ENCODE measurements at places on chromosomes 16 and 17. TPM values are rescaled to one million over a fixed set of nuclear protein-coding genes. Genes with fewer than 3 reads are reported as not detected.

Gene CENPV
- 34.8 TPM for total RNA-seq

Gene ZNF688
- total RNA-seq: 18.2 TPM

DNA sequence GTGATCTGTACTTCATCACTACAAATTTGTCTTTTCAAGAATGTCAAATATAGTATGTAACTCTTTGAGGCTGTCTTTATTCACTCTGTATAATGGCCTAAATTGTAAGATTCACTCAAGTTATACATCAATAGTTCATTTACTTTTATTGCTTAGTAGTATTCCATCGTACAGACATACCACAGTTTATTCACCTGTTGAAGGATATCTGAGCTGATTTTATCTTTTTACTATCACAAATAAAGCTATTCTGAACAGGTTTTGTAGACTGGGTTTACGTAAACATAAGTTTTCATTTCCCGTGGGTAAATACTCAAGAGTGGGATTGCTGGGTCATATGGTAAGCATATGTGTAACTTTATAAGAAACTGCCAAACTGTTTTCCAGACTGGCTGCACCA, 18.6 kb downstream of the PSMD12 start:
- no peak for DNase-seq
- no peaks in the 10 kb centered on the region for H3K27me3 ChIP-seq
- no peak overlapping the region for H3K4me3 ChIP-seq
- no peaks in the 10 kb centered on the region for H3K4me1 ChIP-seq

DNA sequence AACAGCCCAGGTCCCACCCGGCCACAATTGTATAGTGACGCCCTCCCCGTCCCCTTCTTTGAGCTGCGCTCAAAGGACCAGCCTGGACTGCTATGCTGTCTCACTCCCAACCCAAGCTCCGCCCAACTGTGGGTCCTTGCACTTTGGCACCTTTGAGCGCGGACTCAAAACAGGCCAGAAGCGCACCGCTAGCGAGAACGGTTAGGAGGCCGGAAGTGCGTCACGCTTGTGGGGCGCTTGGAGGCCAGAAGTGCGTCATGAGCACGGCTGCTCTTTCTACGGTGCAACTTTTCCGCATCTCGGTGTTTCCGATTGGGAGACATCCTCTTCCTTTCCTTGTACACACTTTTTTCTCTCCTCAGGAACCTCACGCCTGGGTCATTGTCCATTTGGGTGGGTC, at the start of gene ZNF19:
TSS of gene ZNF19 (minus strand) at position 203 of the 400 bp plus-strand sequence. CDS start 7,210 bp downstream, outside the sequence.
- H3K4me1 ChIP-seq: no peaks in the 10 kb centered on the region
- no peak within 1 kb of the TSS for H3K27ac ChIP-seq
- H3K4me3 ChIP-seq: no peak within 1 kb of the TSS
- DNase-seq: no peak

DNA sequence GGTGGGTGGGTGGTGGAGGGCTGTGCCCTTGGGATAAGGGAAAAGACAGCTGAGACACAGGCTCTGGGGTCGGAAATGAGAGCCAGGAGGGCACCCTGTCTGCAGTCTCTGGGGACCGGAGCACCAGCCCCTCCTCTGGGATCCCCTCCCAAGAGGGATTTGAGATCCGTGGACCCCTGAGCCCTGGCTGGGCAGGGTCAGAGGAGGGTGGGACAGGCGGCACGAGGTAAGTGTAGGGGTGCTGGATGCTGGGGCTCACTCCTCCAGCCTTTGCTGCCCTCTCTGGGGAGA, 425 bp downstream of the SGSH start:
- no peaks in the 10 kb centered on the region for H3K27me3 ChIP-seq
- H3K4me3 ChIP-seq: peak overlapping the region; percentile 96
- peaks cover 6% of the 10 kb centered on the region for H3K4me1 ChIP-seq
- no peaks in the 10 kb centered on the region for H3K36me3 ChIP-seq

DNA sequence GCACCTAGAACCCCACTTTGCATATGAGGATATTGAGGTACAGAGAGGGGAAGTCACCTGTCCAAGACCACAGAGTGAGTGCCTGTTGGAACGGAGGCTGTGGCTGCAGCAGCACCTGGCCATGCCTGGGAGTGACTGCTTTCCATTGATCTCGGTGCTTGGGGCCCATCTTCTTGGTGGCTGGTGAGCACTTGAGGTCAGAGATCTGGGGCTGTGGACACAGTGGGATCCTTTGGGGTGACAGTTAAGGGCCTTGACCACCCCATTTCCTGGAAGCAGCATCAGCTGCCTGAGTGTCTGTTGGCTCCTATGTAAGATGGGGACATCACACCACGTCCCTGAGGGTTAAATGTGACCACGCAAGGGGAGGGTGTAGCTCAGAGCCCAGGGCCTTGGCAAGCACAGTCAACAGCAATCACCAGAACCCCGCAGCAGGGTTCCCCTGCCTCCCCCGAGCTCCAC, 111.7 kb downstream of the IRF8 start:
- no peaks in the 10 kb centered on the region for H3K4me1 ChIP-seq
- no peaks in the 10 kb centered on the region for H3K27me3 ChIP-seq
- no peak for DNase-seq
- no peak overlapping the region for H3K4me3 ChIP-seq
- no peaks in the 10 kb centered on the region for H3K36me3 ChIP-seq
- H3K27ac ChIP-seq: no peak overlapping the region

DNA sequence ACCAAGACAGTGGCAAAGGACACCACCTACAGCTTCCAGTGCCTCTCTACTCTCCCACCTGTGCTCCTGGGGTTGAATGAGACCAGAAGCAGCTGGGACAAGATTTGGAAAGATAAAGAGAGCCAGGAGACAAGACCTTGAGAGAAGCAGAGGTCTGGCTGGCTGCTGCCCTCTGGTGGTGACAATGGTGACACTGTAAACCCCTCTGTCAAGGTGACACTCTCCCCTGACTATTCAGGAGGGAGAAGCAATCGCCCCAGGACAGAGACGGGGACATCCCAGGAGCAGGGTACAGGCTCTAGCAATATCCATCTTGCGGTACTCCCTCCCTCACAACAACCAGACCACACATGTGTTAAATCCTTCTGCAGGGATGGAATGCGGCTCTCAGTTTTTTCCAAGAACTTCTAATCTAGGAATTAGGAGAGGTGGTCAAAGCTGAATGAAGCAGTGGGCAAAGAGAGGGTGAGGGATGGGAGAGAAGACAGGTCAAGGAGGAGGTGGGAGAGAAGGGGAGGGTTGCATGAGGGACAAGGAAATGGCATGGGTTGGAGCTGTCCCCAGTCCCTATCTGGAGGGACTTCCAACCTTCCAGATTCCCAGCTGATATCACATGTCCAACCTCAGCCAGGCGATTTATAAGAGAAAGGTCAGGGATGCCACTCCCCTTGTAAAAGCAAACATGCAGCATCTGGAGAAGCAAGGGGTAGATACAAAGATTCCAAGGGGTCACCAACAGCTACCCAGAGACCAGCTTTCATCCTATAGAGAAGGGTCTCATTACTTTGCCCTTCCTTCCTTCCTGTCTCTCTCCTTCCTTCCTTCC, 2.9 kb downstream of the PHOSPHO1 start:
- peaks cover 10% of the 10 kb centered on the region for H3K27me3 ChIP-seq
- no peaks in the 10 kb centered on the region for H3K36me3 ChIP-seq
- peaks cover 8% of the 10 kb centered on the region for H3K4me1 ChIP-seq
- no peak overlapping the region for H3K4me3 ChIP-seq

- H3K27me3 ChIP-seq: no peaks in the 10 kb centered on the region
- no peaks in the 10 kb centered on the region for H3K4me1 ChIP-seq
- no peak overlapping the region for H3K27ac ChIP-seq
- no peak overlapping the region for H3K4me3 ChIP-seq
- DNase-seq: no peak
Measured at GRCh38 chr16:89861648-89862047, 11.7 kb upstream of the TCF25 start.

- peak overlapping the region; percentile 67 for H3K4me3 ChIP-seq
- peak; percentile 72 for DNase-seq
- H3K36me3 ChIP-seq: no peaks in the 10 kb centered on the region
- H3K27ac ChIP-seq: peak overlapping the region; percentile 79
- peaks cover 39% of the 10 kb centered on the region for H3K4me1 ChIP-seq
Measured at GRCh38 chr17:48024149-48025039, 13.2 kb downstream of the COPZ2 start.

DNA sequence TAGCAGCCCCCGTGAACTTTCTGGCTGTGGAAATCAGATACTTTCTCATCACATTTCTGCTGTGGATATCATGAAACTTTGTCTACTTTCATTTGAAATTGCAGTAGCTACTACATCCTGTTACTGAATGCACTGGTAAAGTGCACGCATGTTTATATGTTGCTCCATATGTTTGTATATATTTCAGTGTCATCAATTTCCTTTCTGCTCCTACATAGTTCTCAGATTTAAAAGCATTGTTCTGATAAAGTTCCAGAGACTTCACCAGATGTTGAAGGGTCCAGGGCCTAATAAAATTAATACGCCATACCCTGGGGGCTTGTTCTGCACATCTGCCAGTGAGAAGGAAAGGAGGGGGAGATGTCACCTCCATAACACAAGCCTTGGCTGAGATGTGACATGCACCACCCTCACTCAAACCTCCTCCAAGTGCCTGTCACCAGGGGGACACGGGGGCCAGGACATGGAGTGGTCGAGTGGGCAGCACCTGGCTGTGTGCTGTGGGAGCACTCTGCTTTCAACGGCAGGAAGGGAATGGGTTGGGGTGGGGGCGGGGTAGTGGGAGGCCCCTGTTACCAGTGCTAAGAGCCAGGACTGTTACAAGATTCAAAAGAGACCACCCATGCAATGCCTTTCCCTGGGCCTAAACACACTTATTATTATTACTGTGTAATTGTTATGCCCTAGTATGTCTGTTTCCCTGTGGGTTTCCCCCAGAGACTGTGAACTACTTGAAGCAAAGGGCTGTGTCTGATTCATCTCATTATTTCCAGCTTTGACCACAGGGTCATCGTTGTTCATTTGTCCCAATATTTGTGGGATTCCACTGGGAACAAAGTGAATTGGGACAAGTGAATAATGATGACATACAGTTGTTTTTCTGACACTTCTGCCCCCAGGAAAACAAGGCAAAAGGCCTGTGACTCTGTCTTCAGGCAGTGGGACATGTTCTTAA, 193.4 kb downstream of the FOXL1 start:
- no peak overlapping the region for H3K27ac ChIP-seq
- no peaks in the 10 kb centered on the region for H3K36me3 ChIP-seq
- peaks cover 2% of the 10 kb centered on the region for H3K27me3 ChIP-seq
- no peak overlapping the region for H3K4me3 ChIP-seq
- H3K4me1 ChIP-seq: no peaks in the 10 kb centered on the region

GRCh38 chr17:45311760-45312476, 4.9 kb downstream of the MAP3K14 start:
- peaks cover 5% of the 10 kb centered on the region for H3K36me3 ChIP-seq
- H3K27ac ChIP-seq: peak overlapping the region; percentile 94
- peak overlapping the region; percentile 93 for H3K4me3 ChIP-seq
- H3K4me1 ChIP-seq: peaks cover 82% of the 10 kb centered on the region

GRCh38 chr16:53891409-53892139, 187.6 kb downstream of the FTO start:
- H3K27me3 ChIP-seq: no peaks in the 10 kb centered on the region
- peaks cover 13% of the 10 kb centered on the region for H3K4me1 ChIP-seq
- peaks cover 6% of the 10 kb centered on the region for H3K36me3 ChIP-seq
- H3K4me3 ChIP-seq: no peak overlapping the region
- no peak overlapping the region for H3K27ac ChIP-seq

Data from psoas muscle (tissue), 8 donors.